Brain (organoid and tissue), 16 donors: ENCODE measurements at places on chromosomes 16 and 17.

- DNase-seq, result peak; percentile 62
Measured at GRCh38 chr17:81385320-81386111, 9.7 kb upstream of the BAHCC1 start.

DNA sequence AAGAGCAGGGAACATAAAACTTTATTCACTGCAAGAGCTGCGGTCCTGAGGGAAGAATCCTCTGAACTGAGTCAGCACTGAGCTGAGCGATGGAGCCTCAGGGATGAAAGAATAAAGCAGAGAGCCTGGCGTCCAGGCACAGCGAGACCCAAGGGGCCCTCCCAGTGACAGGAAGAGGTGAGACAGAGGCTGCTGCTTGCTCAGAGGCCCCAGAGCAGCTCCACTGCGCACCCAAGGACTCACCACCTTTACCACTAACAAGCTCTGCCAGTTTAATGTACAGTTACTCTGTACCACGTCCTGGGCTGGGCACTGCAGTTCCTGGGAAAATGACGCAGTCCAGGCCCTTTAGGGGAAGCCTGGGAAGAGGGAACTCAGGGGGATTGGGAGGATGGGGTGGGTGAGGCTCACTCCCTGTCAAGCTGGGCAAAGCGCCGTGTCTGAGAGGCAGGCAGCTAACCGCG, 5.6 kb downstream of the GFAP start:
- no peak for DNase-seq

DNA sequence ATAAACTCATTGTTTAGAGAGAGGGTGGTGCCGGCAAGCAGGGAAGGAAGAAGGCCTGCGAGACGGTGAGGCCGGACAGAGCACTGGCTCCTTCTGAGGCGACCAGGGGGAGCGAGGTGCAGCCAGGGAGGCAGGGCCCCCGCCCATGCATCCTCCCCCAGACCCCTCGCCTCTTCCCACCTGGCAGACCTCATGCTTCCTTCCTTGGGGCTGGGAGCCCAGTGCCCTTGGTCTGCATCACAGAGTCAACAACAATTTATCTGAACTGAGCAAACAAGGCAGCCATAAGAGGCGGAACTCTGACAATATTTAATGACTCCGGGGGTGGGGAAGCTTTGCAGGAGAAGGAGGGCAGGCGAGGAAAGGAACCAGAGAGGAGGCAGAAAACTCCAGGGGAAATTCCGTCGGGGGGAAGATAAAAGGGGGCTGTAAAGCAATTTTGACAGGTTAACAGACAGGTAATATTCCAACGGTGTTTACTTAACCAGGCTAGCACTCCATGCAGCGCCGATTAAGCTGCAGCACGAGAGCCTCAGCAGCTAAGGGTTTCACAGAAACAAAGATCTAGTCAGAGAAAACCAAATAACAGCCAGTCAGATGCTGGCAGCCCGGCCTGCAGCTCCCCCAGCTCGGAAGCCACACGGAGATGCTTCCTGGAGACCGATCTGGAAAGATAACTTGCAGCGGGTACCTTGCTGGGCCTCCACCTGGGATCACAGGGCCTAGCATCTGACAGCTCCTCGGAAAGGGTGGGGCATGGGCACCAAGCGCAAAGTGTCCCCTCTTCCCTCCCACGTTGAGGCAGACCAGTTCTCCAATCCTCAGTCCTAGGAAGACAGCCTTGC, 398.2 kb downstream of the SOX9 start:
- DNase-seq, result peak; percentile 41

- DNase-seq, result no peak
Measured at GRCh38 chr17:38907930-38908675, 17.3 kb upstream of the LASP1NB start.

DNA sequence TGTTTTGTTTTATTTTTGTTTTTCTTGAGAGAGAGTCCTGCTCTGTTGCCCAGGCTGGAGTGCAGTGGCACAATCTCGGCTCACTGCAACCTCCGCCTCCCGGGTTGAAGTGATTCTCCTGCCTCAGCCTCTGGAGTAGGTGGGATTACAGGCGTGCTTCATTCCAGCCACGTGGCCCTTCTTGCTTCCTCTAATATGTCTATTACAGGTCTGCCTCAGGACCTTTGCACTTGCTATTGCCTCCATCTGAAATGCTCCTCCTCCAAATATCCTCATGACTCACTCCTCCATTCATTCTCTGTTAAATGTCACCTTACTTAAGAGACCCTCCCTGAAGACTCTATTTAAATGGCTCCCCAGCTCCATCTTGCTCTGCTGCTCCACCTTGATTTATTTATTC, 39.0 kb downstream of the LYRM9 start:
- no peak for DNase-seq
